ENCODE measurements at places on chromosomes 12 and 14. TPM values are rescaled to one million over a fixed set of nuclear protein-coding genes. Genes with fewer than 3 reads are reported as not detected.
A peak's percentile ranks its signal among the peaks of the same experiment; 100 is the strongest.

DTX1 gene
- total RNA-seq = 17.3 TPM

DNA sequence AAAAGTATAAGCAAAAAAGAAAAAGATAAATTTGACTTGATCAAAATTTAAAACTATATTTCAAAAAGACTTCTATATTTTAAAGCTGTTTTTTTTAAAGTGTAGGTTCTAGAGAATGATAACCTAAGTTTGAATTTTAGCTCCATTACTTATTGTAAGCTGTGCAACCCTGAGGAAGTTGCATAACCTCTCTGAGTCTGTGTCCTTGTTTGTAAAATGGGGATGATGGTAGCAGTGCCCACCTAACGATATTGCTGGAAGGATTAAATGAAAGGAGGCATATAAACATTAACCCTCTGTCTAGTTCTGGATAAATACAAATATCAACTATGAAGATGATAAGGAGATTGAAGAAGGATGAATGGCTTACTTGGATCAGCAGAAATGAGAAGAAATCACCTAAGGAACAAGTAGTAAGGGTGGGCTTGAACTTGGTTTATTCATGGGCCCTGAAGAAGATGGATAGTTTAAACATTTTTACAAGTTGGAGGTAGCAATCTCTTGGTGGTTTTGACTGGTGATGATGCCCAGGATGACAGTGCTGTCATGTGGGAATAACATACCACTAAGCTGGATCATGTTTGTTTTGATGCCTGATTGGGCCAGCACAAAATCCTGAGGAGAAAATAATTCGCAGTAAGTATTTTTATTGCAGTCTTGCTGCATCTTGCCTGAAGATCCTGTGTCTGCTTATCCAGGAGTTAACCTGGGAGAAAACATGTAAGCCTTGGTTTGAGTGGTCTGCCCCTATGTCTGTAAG, 35.0 kb downstream of the TXNRD1 start:
- no peak for DNase-seq

DNA sequence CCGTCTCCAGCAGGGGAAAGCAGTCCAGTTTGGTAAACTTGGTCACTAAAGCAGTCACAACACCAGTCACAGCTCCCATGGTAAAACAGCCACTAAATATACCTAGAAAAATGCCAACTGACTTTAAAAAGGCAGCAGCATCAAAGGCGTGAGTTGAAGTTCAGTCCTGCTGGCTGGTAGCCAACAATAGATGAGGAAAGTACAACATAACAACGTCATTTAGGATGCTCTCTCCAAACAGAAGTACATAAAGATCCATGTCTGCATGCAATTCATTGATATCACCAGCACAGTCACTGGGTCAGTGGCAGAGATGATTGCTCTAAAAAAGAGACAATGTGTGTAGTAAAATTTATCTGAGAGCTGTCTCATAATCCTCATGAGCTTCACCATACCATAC, 59.3 kb upstream of the TMPO start:
- DNase-seq = no peak

DNA sequence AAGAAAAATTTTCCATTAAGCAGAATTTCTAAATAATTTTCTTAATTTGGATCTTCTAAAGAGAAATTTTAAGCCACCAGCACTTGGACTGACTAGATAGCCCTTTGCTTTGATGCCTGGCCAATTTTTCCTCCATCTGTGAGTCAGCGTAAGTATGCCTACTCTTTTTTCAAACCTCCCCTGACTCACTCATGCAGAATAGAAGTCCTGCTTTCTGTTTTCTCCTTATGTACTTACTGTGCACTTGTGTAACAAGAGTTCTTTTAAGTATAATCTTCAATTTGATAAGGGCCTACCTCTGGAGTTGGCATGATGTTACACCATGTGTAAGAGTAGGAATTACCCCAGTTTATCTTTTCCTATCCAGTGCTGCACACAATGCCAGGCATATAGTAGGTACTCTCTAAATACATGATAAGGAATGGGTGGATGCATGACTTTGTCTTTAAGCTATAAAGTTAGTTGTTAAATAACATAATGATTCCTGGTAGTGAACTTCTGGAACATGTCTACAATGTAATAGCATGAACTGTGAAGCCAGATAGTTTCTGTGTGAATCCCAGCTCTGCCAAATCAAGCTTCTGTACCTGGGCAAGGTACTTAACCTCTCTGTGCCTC, 329.6 kb downstream of the TMTC2 start:
- DNase-seq = no peak

TBX3 gene
- not detected for total RNA-seq

CACNB3 gene
- total RNA-seq = 11.0 TPM

DNA sequence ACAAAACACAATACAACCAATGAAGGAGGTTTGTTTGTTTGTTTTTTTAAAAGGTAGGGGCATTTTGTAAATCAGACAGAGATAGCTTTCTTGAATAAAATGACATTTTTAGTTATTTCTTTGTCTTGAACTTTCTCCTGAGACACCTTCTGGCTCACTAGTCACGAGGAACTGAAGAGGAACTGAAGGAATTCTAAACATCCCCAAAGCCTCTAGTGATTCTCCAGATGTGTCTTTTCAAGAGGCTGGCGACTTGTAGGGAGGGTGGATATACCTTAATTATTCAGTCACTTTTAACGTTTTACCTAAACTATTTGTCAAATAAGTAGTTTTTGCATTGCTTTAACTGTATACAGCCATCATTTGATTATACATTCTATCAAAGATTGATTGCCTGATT, 211.2 kb upstream of the LRIG3 start:
- no peak for DNase-seq

DNA sequence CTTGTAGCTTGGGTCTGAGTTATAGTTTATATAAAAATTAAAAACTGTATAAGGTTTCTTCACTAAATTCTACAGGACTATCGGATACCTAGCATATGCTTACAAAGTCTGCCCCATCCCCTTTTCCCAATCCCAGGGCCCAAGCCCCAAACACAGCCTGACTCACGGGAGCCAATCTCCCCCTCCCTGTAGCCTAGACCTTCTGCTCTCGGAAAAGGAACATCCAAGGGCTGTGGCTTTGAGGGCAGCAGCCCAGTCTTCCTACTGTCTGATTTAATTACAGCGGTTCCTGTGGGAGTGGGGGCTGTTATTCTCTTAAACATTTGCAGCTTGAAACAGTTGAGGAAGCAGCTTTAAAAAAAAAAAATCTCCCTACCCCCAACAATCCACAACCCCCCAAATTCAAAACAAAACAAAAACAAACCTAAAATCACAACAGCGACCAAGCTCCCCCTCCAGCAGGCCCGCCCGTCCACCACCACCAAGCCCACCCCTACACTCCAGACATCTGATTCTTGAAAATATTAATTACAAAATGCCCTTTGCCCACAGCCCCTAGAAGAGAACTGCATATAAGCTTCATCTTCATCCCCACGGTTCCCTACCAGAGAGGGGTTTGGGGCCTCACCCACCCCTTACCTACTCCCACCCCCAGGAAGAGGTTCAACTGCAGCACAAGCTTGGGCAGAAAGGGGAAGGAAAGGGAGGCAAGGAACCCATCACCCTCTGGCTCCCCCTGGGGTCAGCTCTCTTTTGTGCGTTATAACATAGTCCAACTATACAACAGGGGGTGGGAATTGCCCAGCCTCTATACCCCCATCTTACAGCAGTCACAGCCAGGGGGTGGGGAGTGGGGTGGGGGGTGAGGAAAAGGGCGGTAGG, 1.1 kb upstream of the PRKAG1 start:
- peak; percentile 53 for DNase-seq

DNA sequence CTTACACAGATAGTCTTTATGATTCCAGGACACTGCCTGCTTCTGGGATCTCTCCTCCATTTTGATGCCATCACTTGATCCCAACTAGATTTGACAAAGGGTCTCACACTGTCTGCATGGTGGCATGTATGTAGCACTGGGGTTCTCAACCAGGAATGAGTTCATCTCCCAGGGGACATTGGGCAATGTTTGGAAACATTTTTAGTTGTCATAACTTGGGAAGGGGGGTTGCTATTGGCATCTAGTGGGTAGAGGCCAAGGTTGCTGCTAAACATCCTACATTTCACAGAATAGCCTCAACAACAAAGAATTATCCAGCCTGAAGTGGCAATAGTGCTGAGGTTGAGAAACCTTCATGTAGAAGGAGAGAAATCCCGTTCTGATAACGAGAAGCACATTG, 376.2 kb downstream of the DPF3 start:
- no peak for DNase-seq

RPS6KL1 gene
- 4.8 TPM for total RNA-seq

DNA sequence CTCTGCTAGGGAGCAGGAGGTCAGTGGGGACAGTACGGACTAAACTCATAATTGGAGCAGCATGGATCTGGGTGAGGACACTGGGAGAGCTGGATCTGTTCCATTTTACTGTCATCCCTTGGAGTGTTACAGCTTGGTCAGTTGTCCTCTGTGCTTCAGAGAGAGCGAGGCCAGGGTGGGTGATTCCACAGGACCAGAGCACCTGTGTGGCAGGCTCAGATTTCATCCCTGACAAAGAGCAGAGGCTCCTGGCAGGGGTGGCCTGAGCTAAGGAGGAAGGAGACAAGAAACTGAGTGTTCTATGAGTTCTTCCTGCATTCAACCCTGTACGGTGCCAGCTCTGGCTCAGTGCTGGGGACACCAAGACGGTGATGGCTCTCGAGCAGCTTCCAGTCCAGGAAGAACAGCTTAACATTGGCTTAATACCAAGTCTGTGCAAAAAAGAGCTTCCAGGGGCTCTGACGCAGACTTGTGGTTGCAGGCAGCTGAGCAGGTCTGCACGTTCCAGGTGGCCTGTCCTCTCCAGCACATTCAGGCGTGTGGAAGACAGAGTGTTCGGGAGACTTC, 8.4 kb upstream of the PGF start:
- no peak for DNase-seq

GRCh38 chr12:24206621-24207020, 257.2 kb upstream of the SOX5 start:
- DNase-seq = no peak

RILPL1 gene
- 3.9 TPM for total RNA-seq

GRCh38 chr14:58055497-58056010, 96.5 kb downstream of the ARMH4 start:
- no peak for DNase-seq

DNA sequence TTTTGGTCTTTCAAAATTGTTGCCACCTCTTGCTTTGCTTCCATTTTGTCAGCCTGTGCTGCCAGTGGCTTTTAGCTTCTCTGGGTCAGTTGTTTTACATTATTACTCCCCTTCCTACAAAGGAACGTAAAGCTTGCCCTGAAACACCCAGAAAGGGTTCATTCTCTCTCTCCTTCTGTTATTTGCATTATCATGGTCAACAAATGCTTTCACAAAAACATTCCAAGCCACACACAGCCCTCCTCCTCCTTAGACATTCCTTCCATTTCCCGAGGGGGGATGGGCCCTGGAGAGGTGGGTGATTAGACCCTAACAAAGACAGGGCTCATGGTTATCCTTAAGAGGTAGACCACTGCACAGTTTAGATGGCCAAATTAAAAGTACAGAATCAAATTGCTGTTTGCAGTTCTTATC, 60.4 kb upstream of the SINHCAF start:
- DNase-seq = no peak

USP44 gene
- 3.2 TPM for total RNA-seq

GRCh38 chr12:18882690-18883089, 144.8 kb downstream of the CAPZA3 start:
- no peak for DNase-seq

- DNase-seq = no peak
Measured at GRCh38 chr12:15719230-15719629, 70.0 kb downstream of the EPS8 start.

ADAM20 gene
- total RNA-seq = 0.56 TPM

MYH6 gene
- total RNA-seq = not detected

DNA sequence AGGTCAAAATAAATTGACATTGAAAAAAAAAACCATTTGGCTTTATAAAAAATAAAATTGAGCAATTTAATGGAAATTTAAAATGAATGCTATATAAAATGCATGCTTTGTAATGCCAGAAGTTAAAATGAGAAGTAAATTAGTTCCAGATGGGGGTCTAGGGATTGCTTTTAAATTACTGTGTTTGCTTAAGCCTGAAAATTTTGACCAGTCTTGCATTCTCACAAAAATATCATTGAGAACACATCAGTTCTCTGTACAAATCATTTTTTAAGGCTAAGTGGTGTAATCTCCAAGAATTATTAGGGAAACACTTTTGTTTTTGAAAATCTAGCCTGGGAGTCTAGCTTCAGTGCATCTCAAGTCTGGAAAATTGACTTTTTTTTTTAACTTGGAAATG, 90.7 kb downstream of the RERG start:
- no peak for DNase-seq
